ENCODE measurements at places on chromosomes 12 and 14.

- DNase-seq: peak; percentile 11
These were observed 426.5 kb upstream of the OR4E1 start for GRCh38 chr14:22099942-22100763.

DNA sequence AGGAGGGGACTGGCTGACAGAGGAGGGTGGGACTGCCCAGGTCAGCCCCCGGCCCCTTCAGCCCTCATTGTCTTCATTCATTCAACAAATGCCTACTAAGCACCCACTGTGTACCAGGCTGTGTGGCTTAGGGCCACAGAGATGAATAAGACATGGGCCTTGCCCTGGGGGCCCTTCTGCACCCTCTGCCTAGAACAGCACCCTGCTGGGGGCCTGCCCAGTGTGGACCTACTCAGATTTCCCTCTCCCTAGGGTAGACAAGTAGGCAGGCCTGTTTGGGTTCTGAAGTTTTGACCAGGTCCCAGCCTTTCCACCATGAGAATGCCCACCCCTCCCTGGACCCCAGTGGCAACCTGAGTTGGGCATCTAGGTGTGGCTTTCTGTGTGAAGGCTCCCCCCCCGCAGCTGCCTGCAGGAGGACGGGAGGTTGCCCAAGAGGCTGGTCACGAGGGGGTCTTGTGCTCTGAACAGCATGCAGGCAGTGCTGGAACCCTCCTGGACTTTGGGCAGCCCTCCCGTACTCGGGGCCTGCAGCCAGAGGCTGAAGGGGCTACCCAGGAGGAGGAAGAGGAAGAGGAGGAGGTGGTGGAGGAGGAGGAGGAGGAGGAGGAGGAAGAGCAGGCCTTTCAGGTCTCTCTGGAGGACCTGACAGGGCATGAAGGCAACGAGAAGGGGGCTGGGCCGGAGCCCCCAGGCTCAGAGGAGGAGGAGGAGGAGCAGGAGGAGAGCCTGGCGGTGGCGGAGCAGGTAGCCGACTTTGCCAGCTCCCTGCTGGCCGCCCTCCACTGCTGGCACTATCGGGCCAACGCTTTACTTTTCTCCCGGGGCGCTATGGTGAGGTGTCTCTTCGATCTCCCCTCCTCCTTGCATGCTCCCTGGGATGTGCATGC, 33.4 kb downstream of the PLEKHG3 start:
- no peak for DNase-seq

GRCh38 chr14:105250986-105251385, 2.7 kb downstream of the BTBD6 start:
- no peak for DNase-seq

- no peak for DNase-seq
These were observed 46.5 kb upstream of the GZMB start for GRCh38 chr14:24680516-24680915.

DNA sequence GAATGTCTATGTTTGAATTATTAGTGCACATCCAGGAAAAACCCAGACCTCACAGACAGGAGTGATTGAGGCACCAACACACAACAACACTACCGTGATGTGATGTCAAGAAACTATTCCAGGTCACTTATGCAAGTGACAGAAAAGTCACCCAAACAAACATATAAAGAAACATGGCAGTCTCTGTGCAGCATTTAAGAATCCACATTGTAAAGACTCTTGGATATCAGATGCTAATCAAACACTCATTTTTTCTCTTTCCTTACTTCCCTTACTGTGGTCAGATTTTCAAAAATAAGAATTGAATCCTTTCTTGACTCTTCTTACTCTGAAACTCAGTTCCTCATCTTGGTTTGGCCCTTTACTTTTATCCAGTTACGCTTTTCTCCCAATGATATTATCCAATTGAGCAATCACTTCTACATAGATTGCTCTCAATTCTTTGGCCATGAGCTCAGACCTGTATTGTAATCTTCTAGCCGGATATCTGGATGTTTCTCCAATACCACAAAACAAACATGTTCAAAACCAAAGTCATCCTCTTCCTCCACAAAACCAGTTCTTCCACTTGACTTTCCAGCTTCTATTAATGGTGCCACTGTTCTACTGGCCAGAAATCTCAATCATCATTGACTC, 115.4 kb downstream of the DUSP6 start:
- no peak for DNase-seq

- peak; percentile 79 for DNase-seq
These were observed 20.7 kb upstream of the NEK9 start for GRCh38 chr14:75147423-75148071.

- no peak for DNase-seq
These were observed 176.6 kb downstream of the TRHDE start for GRCh38 chr12:72448805-72449204.

DNA sequence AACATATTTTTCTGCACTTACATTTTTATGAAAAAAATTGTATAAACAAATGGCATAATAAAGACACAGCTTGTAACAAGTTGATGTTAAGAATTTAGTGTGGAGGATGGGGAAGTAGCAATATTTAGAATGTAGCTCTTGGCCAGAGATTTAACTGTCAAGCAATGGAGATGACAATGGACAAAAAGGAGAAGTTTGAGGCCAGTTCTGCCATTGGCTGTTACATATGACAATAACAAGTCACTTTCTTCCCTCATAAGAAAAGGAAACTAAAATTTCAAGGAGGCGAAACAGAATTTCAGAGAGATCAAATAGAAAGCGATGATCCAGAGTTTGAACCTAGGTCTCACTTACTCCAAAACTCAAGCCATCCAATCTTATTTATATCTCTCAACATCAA, 122.8 kb upstream of the CCDC175 start:
- no peak for DNase-seq
